ENCODE measurements at places on chromosomes 4 and X.

- peak; percentile 34 for DNase-seq
Observed at GRCh38 chr4:121408-122084, 2.8 kb upstream of the ZNF718 start.

- DNase-seq: no peak
Observed at GRCh38 chr4:40887764-40888131, 138.0 kb downstream of the NSUN7 start.

GRCh38 chrX:39472161-39472560, 625.6 kb downstream of the BCOR start:
- no peak for DNase-seq

GRCh38 chr4:48173056-48173991, 39.3 kb upstream of the TXK start:
- DNase-seq: no peak

DNA sequence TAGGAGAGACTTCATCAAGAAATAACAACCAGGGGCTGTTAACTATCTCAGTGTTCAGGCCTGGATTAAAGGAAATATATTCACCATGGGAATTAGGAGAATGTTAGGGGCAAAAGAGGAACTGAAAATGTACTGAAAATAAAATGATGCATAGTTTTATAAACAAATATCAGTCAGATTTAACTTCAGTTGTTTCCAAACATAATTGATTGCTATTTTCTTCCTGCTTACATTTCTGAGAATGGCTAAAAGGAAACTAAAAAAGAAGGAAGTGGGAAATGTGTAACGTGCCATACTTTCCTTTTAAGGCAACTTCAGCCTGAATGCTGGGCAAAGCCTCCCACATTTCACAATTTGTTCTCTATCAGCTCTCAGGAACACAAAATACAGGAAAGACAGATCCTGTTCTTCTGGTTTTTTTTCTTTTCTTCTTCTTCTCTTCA, 178.1 kb downstream of the MAML3 start:
- no peak for DNase-seq

DNA sequence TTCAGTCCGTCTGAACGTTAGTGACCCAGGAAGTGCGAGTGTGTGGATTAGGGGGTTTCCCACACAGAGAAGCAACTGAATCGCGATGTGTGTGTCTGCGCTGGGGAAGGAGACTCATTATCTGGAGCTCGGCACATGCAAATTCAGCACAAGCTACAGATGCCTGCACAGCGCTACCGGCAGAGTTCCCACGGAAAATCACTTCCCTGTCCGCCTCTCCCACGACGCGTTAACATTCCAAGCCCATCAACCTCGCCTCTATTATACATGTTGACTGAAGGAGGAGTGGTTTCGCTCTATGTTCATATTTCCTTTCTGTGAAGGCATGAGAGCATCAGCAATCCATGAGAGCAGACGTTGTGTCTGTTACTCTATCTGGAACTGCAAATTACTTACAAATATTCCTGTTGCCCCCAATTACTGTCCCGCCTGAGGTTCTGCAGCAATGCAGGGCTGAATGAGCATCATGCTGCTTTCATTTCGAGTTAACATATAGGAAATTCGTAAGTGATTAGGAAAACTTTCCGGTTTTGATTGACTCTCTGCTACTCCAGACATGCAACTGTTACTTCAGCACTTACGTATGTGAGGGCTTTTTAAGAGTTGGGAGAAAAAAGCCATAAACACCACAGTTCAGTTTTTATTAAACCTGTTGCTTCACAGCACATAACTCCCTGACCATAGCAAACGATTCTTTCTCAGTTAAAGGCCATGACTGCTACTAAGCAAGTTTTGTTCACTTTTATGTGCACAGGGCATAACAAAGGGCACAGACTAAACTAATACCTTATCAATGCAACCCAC, 15.0 kb upstream of the MTNR1A start:
- DNase-seq: no peak

DNA sequence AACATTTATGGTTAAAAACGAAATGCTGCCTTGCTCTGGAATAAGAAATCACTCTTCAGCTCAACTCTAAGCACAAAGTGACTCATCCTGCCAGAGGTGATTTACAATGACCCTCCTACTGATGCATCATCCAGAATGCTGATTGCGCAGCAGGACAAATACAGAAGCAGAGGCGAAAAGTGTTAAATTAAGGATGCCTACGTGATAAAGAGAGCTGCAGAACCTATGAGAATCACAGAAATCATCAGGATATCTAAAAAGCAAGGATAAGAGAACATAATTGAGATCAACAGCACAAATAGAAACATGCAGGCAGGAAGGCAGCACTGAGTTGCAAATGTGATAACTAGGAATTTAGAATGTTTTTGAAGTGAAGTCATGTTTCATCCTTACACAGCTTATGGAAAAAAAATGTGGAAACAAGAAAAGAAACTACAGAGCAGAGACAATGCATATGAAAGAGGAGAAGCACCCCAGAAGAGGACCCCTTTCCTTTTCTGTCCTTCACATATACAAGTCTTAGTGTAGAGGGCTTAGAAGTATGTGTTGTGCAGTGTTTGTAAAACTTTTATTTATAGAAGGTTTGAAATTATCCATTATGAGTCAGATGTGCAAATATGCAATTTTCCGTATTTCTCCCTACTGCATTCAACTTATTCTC, 188.4 kb downstream of the SLC7A11 start:
- DNase-seq: no peak

DNA sequence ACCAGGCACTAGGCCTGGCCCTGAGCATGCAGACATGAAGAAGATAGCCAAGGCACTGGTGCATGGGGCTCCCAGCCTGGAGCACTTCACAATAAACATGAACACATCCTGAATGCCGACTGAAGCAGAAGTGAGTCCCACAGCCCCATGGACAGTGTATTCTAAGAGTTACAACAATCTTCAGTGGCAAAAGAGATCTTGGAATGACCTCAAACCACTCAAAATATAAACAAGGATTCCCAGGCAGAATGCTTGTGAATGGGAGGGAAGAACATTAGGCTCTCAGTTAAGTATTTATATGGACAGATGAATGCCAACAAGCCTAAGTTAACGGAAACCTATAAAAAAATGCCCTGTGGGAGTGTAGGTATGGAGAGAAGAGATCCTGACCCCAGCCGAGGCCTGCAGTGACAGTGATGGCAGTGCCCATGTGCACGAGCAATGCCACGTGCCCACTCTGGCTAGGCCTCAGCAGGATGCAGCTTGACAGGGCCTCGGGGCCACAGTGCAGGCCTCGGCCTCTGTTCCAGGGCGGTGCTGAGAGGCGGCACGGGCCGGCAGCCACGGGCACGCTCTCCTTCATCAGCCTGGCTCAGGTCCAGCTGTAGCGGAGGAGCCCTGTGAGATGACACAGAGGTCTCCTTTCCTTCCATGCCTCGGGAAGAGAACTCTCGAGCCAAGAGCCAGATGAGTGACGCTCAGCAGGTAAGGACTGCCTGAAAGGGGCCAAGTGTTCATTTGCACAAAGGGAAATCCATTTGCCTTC, 49.2 kb downstream of the IRF2 start:
- DNase-seq: no peak

DNA sequence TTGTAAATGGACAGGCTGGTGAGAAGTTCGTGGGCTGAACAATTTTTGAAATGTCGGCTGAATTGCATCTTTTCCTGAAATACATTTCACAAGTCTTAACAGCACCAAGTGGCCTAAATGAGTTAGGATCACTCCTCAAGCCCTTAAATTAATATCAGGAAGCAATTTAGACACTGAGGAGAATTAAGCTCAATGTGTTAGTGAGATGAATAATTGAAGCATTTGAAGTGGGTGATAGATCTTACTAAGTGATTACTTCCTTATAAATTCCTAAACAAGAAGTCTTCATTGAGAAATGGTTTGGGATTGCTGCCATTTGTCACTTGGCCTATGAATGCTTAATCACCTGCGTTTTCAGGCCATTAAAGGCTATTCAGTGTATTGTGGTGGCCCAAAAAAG, 116.8 kb downstream of the NAA11 start:
- no peak for DNase-seq

- DNase-seq: no peak
Observed at GRCh38 chr4:77959566-77960338, 97.1 kb downstream of the MRPL1 start.

DNA sequence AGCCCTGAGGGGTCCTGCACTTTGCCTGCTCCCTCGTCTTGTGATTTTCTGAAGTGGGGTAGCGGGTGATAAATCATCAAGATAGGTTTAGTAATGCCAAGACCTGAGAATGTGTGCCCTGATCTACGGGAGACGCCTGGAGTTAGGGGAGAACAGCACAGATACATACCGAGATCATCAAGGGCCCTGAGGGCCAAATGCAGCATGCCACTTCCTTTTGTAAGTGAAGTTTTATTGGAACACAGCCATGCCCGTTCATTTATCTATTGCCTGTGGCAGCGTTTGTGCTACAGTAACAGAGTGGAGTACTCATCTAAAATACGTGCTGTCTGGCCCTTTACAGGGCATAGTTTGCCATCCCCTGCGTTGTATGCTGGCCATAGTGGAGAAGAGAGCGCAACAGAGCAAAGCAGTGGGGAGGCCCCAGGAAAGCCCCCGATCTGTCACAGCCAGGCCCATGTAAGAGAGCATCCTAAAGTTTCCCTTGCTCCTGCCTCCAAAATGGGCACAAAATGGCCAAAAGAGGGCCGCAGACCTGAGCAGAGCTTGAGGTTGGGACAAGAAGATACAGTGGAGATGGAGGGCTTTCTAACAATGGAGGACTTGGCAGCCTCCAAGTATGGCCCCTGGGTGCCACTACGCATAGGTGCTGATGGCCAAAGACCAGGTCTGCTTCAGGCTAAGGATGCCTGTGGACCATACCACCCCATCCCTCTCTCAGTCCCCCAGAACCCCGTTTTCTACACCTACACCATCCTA, 167.0 kb downstream of the SMIM20 start:
- no peak for DNase-seq

DNA sequence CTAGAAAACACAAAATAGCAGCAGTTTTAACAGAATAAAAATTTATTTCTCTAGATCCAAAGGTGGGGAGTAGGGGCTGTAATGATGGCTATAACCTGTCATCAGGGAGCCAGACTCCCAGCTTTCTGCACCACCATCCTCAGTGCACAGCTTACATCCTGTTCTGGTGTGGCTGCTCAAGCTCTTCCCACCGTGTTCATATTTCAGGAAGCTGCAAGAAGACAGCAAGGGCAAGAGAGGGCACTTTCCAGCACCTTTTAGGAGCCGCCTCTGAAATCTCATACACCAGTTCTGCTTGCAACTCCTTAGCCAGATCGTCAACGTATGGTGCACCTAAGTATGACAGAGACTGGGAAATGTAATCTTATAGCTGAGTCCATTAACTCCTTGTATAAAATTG, 253.7 kb downstream of the CENPC start:
- DNase-seq: no peak

GRCh38 chr4:133856731-133857355, 344.7 kb downstream of the PABPC4L start:
- DNase-seq: no peak

- no peak for DNase-seq
Observed at GRCh38 chrX:3191201-3191600, 149.9 kb downstream of the ARSF start.

- DNase-seq: no peak
Observed at GRCh38 chr4:169098969-169099690, 89.1 kb upstream of the CBR4 start.

DNA sequence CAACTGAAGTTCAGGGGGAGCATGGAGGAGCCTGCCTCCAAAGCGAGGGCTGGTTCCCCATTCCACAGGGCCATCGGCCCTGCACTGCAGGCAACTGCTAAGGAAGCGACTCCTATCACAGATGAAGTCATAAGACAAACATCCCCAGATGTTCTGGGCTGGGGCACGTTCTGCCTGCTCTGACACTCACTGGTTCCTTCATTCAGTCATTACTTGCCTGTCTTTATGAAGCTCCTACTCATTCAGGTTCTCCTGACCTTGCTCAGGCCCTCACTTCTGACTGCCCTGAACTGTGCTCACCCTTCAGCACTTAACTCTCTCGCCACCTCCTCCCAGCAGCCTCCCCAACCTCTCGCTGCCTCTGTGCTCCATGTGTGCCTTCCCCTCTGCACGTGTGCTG, 2.5 kb upstream of the SLC2A9 start:
- no peak for DNase-seq

GRCh38 chr4:123484291-123484926, 87.8 kb downstream of the SPRY1 start:
- DNase-seq: no peak

GRCh38 chrX:137573324-137574101, 7.6 kb downstream of the ZIC3 start:
- DNase-seq: no peak

DNA sequence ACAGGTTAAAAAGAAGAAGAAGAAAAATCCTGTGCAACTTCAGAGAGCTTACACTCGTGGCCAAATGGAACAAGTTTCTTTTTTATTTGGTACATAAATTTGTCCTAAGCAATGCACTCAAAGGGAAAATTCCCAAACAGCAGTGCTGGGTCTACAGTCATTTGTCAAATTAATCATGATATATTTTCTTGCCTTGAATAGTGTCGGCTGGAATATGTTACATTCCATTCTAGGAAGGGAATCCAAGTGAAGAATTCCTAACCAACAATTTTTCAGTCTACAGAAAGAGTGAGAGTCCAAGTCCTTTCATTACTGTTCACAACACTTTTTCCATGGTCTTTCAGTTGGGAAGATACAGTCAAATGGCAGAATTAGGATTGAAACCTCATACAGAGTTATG, 63.9 kb downstream of the HAND2 start:
- DNase-seq: no peak

GRCh38 chr4:24880186-24880585, 32.7 kb downstream of the CCDC149 start:
- no peak for DNase-seq

DNA sequence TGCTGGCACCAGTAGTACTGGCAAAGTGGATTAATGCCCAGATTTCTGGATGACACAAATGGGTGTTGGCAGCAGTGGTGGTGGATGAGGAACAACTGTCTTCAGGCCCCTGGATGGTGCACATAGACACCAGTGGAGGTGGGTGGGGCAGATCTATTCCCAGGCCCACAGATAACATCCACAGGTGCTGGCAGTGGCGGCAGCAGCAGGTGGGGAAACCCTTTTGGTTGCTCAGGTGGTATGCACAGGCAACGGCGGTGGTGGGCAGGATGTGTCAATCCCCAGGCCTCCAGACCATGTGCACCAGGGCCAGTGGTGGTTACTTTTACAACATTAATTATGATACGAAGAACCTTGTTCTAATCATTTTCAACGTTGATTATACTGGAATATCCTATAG, 48.9 kb upstream of the FAT4 start:
- DNase-seq: no peak

Data from CD4-positive, alpha-beta T cell treated with Interleukin-17A for 4 hours (primary cell).